ENCODE measurements at places on chromosomes 4 and X.

- DNase-seq = no peak
Observed at GRCh38 chr4:40232610-40233009, 35.8 kb downstream of the RHOH start.

GRCh38 chr4:59698041-59698440 lies 1502.1 kb upstream of the ADGRL3 start:
- DNase-seq = no peak

DNA sequence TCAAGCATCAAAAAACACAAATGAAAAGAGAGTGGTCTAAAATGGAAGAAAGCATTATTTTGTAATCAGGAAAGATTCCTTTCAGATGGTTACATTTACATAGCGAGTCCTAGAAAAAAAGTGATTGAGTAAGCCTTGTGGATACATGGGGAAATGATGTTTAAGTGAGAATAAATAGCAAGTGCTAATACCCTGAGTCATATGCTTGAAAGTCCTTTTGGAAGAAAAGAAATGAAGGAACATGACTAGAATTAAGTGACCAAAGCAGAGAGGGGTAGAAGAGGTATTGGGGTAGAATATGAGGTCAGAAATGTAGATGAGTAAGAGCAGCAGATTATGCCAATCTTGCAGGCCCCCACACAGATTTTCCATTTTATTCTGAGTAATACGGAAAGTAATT lies 814.8 kb upstream of the GRID2 start:
- DNase-seq = no peak

DNA sequence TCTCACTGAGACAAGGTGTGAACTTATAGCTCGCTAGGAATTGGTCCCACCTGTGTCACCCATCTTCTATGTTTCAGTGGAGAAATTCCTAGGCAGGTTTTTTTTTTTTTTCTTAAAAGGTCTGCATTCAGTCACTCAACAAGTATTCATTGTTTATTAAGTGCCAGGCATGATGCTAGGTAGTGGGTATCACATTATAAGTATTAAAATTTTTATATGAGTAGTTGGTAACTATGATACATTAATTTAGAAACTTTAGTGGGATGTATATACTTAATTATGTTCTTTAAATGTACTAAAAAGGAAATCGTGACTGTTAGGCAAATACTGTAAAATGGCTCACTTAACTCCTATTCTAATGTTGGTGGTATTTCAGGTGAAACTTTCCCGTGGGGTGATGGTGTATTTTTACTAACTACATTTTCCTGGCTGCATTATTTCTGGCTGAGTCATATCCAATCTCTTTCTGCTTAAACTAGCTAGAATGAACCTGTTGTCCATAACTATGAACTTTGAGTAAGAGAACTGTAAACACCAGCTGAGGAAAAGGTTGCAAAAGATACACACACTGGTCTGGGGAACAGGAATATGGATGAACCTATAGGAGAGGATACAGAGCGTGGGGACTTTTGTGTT lies 49.3 kb upstream of the MED14 start:
- DNase-seq = no peak

DNA sequence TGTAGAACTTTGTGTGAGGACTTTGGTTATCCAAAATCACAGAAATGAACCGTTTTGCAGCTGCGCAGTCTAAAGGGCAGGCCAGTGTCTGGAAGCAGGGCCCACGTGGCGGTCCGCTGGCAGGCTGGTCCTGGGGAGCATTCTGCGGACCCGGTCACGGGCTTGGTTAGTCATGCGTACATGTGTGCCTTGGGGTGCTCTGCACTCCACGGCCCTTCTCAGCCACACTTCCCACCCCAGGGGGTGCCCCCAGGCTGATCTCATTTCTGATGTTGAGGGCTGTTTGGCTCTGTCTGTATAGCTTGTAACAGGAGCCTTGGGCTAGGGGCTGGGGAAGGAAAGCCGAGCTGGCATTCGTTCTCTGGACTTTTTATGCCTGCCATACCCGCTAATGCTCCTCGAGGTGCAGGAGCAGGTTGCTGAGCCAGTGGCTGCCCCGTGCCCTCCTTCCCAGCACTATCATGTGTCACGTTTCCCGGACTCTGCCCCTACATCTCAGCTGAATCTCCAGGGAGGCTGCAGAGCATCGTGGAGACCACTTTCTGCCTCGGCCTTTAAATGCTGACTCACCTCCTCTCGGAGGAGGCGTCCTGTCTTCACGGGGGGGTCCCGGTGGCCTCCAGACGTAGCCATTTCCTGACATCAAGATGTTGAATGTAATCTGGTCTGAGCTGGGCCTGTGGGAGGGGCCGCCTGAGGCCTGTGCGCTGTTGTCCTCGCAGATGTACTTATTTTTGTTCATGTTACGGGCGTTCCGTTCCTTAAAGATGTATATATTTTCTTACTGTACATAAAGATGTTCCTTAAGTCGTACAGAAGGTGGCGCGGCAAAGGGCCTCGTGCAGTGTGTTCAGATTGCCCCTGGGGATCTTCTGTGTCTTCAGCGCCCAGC lies 11.4 kb upstream of the TADA2B start:
- DNase-seq = no peak

GRCh38 chrX:17409566-17410290 lies 34.7 kb downstream of the NHS start:
- DNase-seq = no peak

GRCh38 chr4:7770224-7771050 lies 169.2 kb downstream of the AFAP1 start:
- DNase-seq = no peak

- DNase-seq = no peak
Observed at GRCh38 chr4:53119680-53120079, 246.2 kb downstream of the SCFD2 start.

GRCh38 chr4:156158747-156159146 lies 205.1 kb upstream of the CTSO start:
- DNase-seq = no peak

DNA sequence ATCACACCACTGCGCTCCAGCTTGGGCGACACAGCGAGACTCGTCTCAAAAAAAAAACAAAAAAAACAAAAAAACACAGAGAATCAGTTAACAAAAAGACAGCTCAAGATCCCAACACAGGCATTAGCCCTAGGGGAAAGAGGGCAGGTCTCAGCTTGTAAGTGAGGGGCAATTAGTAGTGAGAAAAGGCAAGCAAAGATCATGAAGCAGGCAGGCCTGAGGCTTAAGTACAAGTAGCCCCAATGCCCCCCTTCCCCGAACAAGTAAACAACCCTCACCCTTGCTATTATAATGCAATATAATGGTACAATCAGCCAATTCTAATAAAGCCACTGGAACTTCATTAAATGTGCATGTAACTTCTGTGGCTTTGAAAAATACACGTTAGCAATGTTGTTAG lies 17.0 kb downstream of the ADGRA3 start:
- DNase-seq = no peak

DNA sequence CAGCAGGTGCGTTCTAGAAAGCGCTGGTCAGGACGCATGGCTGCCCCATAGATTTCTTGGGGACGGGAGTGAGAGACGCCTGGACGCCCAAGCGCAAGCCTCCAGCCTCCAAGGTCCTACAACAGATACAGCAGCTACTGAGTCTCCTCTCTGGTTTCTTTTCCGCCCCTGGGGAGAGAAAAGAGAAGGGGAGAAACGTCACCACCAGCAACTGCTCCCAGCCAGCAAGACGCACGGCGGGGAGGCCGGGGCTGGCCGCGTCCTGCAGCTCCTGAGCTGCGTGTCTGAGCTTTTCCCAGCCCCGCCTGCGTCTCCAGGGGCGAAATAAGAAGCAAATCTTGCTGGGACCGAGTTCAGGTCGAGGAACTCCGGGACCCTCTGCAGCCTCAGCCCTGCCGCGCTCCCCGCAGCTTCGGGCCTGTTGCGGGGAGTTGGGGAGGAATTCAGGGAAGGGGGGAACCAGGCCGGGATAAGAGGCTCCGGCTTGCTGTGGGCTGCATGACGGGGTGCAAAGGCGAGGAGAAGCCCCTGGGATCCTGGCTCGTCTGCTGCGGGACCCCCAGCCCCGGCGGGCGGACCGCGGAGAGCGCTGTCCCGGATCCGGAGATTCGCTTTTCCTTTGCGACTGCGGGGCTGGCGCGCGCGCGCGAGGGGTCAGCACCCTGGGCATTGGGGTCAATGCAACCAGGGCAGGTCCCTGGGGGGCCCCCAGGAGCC lies 6.8 kb upstream of the SHOX start:
- DNase-seq = no peak

- no peak for DNase-seq
Observed at GRCh38 chrX:68918202-68918601, 89.4 kb downstream of the EFNB1 start.

GRCh38 chr4:1241466-1241935 lies 7.4 kb downstream of the CTBP1 start:
- no peak for DNase-seq

GRCh38 chr4:30094887-30095286 lies 625.3 kb upstream of the PCDH7 start:
- no peak for DNase-seq

DNA sequence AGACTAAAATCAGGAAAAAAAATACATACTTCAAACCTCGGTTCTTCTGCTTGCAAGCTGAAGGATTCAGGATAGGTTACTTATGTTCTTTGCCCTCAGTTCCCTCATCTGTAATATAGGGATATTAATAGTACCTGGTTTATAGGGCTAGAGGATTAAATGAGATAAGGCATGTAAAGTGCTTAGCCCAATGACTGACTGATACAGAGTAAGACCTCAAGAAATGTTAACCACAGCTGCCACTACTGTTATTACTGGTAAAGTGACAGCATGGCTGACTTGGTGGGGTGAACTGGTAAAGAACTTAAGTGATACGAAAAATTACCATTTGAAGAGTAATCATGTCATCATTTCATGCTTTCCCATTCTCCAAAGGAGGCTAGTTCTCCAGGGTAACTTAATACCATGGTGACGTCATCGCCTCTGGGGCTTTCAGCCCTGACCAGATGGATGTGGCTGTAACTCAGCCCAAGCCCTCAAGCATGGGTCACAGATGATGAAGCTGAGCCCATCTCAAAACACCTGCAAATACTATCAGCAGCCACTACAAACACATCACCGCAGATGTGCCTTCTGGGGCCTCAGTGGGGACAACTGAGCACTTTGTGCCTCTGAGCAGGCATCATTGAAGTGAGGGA lies 44.5 kb upstream of the SCML1 start:
- no peak for DNase-seq

GRCh38 chr4:109440948-109441347 lies 7.3 kb downstream of the SEC24B start:
- no peak for DNase-seq

DNA sequence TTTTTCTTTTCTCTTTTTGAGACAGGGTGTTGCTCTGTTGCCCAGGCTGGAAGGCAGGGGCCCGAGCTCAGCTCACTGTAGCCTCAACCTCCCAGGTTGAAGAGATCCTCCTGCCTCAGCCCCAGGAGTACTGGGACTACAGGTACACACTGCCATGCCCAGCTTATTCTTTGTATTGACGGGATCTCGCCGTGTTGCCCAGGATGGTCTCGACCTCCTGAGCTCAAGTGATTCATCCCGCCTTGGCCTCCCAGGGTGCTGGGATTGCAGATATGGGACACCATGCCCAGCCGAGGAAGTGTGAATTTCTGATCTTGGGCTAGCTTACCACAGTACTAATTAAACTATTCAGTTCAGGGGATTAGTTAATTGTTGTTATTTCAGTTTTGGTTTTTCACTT lies 28.6 kb upstream of the FAM193A start:
- DNase-seq = no peak

DNA sequence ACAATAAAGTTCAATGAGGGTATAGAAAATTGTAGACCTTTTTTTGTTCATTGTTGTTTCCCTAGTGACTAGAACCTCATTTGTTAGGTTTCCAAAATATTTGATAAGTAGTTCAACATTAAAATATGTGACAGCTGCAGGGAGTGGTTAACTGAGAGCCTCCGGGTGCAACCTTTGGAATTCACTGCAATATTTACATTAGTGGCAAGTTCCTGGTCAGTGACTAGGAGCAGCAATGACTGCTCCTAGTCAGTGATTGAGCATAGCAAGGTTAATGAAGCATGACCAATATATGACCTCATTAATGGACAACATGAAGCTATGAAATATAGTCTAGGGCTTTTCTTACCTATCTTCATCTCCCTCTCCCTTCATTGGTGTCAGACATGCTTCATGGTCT lies 65.8 kb upstream of the FAM47A start:
- no peak for DNase-seq
